Lung (tissue), 17 donors: ENCODE measurements at places on chromosomes 4 and X.

DNA sequence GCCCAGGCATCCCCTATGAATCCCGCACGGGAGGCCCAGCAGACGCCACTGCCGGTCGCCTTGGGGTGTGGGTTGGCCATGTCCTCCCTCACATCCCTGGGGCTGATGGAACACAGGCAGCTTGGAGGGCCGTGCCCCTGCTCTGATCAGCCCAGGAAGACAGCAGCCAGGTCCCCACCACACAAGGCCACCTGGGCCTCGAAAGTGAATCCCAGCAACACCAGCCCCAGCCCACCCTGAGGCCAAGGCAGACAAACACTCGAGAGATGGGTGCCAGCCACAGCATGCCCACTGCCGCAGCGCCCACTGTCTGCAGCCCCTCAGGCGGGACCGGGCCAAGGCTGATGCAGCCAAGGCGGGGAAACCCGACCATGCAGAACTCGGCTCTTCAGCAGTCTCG, 85.5 kb downstream of the HMX1 start:
- DNase-seq, result no peak

- peak; percentile 42 for DNase-seq
Measured at GRCh38 chr4:106369456-106370060, 980 bp upstream of the GIMD1 start.

GRCh38 chrX:38768079-38768478, 33.2 kb upstream of the MID1IP1 start:
- DNase-seq, result peak; percentile 54

DNA sequence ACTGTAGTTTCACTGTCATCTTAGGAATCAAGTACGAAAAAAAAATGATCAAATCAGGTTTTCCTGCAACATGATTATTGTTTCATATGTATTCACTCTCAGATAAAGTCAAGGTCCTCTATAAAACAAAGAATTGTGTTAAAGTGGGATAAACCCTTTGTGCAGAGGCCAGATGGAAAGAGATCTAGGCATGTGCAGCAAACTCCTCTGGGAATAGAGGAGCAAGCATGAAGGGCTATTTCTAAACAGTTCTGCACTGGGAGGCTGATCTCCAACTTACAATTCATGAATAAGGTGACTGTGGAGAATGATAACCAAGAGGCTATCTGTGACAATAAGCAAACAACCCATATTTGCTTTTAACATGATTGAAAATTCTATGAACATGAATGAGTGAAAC, 2.4 kb upstream of the WDFY3 start:
- DNase-seq, result no peak

GRCh38 chrX:72254816-72255215, 16.0 kb upstream of the ERCC6L start:
- no peak for DNase-seq

- peak; percentile 2 for DNase-seq
Measured at GRCh38 chr4:116531870-116532269, 553.5 kb downstream of the TRAM1L1 start.

- no peak for DNase-seq
Measured at GRCh38 chr4:105765690-105766407, 57.3 kb downstream of the GSTCD start.

- no peak for DNase-seq
Measured at GRCh38 chr4:71584585-71584984, 199.3 kb downstream of the GC start.

GRCh38 chr4:185682236-185682635, 129.8 kb downstream of the SORBS2 start:
- no peak for DNase-seq
